ENCODE measurements at places on chromosomes 4 and X. TPM values are rescaled to one million over a fixed set of nuclear protein-coding genes. Genes with fewer than 3 reads are reported as not detected.

DNA sequence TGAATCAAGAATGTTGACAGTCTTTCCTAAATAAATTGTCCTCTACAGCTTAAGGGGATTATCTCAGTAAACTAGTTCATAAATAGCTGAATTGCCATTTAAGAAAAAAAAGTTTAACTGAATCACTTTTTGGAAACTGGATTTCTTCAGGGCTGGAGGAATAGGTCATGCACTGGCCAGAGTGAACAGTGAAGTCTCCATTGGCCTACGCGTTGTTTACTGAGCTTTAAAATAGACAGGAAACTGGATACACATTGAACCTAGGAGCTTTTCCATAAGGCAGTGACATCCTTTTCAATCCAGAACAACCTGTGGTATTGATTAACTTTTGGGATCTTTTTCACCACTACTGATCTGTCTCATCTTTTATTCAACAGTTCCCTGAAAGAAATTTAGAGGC lies 58.0 kb downstream of the COL4A6 start:
- no peak overlapping the region for H3K4me3 ChIP-seq
- H3K27ac ChIP-seq = no peak overlapping the region
- no peaks in the 10 kb centered on the region for H3K36me3 ChIP-seq
- H3K4me1 ChIP-seq = no peaks in the 10 kb centered on the region
- no peaks in the 10 kb centered on the region for H3K27me3 ChIP-seq

DNA sequence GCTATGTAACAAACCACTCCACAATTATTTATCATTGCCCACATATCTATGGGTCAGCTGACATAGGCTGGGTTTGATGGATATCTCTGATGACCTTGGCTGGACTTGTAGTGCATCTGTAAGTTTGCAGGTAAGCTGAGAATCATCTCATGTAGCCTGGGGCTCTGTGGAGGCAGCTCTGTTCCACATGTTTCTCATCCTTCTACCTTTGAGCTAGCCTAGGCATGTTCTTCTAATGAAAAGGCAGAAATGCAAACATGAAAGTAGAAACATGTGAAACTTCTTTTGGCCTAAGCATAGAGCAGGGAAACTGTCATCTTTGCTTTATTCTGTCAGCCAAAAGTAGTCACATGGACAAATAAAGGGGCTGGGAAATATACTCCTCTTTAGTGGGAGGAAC lies 18.2 kb downstream of the MRPL1 start:
- peaks cover 24% of the 10 kb centered on the region for H3K36me3 ChIP-seq
- no peaks in the 10 kb centered on the region for H3K4me1 ChIP-seq

- no peaks in the 10 kb centered on the region for H3K4me1 ChIP-seq
- H3K36me3 ChIP-seq = no peaks in the 10 kb centered on the region
- no peaks in the 10 kb centered on the region for H3K27me3 ChIP-seq
Observed at GRCh38 chrX:16433021-16433420, 216.9 kb upstream of the S100G start.

DNA sequence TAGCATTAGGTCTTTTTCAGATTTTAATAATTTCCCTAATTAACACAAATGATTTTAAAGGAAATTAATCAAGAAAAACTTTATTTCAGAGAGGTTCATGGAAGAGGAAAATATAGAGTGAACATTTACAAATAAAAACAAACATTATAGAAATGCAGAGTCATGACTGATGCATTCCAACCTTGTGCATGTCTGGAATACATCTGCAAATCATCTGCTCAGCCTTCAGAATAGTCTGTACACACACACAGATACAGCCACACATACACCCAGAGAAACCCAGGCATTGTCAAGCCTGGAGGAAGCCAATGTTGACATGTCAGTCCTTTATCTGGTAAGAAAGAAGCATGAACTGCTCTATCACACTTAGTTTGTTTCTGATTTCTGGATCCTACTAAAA lies 61.3 kb upstream of the NFKB1 start:
- peaks cover 11% of the 10 kb centered on the region for H3K4me1 ChIP-seq
- H3K27me3 ChIP-seq = no peaks in the 10 kb centered on the region
- peak overlapping the region; percentile 32 for H3K27ac ChIP-seq
- H3K36me3 ChIP-seq = no peaks in the 10 kb centered on the region
- H3K4me3 ChIP-seq = no peak overlapping the region
- no peak for DNase-seq

GRCh38 chr4:186543206-186543605 lies 12.2 kb downstream of the MTNR1A start:
- H3K27ac ChIP-seq = no peak overlapping the region
- no peak overlapping the region for H3K4me3 ChIP-seq
- H3K36me3 ChIP-seq = no peaks in the 10 kb centered on the region
- H3K4me1 ChIP-seq = no peaks in the 10 kb centered on the region
- H3K27me3 ChIP-seq = no peaks in the 10 kb centered on the region

DNA sequence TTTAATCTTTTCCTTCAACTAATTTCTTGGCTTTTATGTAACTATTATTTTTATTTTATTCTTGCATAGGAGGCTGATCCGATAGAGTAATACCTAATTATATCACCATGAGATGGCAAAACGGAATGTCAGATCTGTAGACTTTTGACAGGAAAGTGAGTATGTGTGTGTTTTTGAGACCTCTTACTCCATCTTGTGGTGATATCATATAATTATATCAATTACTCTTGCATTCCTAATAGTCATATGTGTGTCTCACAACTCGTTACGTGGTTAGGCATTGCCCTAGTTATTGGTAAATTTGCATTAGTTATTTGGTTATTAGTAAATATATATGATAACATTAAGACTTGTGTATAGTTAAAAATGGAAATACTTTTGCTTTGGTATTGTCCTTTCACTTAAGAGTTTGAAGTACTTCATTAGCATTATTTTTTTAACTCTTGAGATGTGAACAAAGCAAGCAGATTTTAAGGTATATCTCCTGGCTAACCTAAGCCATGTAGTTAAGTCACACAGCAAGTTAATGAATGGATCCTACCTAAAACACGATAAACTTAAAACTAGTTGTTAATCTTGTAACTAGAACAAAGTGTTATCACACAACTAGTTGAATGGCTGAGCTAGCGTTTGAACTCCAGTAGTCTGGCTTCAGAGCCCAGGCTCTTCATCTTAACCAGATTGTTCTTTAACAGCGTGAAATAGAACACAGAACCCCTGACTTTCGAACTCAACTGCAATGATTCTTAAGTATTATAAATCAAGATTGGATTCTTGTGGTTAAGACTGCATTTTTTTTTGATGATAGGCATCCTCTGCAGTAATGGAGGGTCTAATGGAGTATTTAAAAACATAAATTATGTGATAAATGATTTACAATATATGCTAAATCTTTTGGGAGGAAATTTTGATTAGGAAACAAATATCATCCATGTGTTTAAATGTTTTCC lies 67.1 kb downstream of the PGRMC2 start:
- H3K27me3 ChIP-seq = no peaks in the 10 kb centered on the region
- H3K36me3 ChIP-seq = no peaks in the 10 kb centered on the region
- DNase-seq = no peak
- peaks cover 4% of the 10 kb centered on the region for H3K4me1 ChIP-seq
- no peak overlapping the region for H3K27ac ChIP-seq

DNA sequence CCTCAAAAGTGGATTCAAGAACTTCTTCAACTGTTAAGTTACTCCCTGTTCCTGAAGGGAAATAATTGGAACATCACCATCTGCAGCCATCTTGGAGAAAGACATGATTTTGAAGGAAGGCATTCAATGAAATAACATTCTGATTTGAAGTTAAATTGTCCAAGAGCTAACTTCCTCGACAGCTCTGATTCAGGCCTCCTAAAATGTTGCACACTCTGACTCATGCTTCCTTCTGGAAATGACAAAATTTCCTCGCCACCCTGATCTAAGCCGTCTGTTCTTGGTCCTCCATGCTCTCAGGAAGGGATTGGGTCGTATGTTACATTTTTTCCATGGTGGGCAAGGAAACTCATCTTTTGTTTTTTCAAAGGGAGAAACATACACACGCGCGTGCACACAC lies 496.9 kb upstream of the DIPK2B start:
- H3K27ac ChIP-seq = no peak overlapping the region
- no peaks in the 10 kb centered on the region for H3K4me1 ChIP-seq
- H3K27me3 ChIP-seq = no peaks in the 10 kb centered on the region
- no peak for DNase-seq
- no peaks in the 10 kb centered on the region for H3K36me3 ChIP-seq

DNA sequence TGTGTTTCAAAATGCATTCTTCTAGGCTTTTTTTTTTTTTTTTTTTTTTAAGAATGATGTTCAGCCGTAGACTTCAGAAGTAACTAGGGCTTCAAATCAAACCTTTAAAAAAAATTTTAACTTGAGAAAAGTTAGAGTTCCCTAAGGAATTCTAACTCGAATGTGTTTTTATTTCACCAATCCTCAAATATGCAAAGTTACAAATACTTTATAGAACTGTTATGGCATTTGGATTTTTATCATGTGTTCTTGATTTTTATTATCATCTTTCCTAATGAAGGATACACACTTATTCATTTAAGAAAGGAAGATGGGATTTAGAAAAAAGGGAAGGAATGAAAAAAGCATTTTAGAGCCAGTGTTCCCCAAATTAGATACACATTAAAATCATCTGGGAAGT lies 200.6 kb upstream of the LDB2 start:
- no peaks in the 10 kb centered on the region for H3K36me3 ChIP-seq
- no peaks in the 10 kb centered on the region for H3K27me3 ChIP-seq
- no peak overlapping the region for H3K4me3 ChIP-seq
- no peak overlapping the region for H3K27ac ChIP-seq

GRCh38 chr4:102723511-102723910 lies 37.3 kb downstream of the MANBA start:
- H3K4me1 ChIP-seq = no peaks in the 10 kb centered on the region
- H3K4me3 ChIP-seq = no peak overlapping the region
- H3K27me3 ChIP-seq = no peaks in the 10 kb centered on the region

DNA sequence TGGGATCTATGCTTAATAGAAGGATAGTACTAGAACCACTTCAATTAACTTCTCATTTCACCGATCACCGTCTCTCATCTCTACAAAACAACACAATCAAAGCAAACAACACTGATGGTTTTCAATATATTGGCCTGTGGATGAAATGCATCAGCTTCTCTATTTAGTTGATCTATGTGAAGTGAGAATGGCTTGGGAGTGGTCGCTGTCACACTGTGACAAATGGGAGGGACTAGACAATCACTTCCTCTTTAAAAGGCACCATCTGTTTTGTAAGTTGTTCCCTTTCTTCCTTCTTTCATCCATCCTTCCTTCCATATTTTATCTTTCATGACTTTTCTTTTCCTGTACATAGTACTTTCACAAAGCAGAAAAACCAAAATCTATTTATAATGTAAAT lies 23.9 kb upstream of the NWD2 start:
- no peak for DNase-seq
- H3K27me3 ChIP-seq = no peaks in the 10 kb centered on the region
- no peaks in the 10 kb centered on the region for H3K4me1 ChIP-seq

- H3K27ac ChIP-seq = no peak overlapping the region
- H3K4me3 ChIP-seq = no peak overlapping the region
- H3K4me1 ChIP-seq = no peaks in the 10 kb centered on the region
- no peak for DNase-seq
- H3K36me3 ChIP-seq = no peaks in the 10 kb centered on the region
Observed at GRCh38 chr4:28682847-28683246, 1822.2 kb downstream of the STIM2 start.

DNA sequence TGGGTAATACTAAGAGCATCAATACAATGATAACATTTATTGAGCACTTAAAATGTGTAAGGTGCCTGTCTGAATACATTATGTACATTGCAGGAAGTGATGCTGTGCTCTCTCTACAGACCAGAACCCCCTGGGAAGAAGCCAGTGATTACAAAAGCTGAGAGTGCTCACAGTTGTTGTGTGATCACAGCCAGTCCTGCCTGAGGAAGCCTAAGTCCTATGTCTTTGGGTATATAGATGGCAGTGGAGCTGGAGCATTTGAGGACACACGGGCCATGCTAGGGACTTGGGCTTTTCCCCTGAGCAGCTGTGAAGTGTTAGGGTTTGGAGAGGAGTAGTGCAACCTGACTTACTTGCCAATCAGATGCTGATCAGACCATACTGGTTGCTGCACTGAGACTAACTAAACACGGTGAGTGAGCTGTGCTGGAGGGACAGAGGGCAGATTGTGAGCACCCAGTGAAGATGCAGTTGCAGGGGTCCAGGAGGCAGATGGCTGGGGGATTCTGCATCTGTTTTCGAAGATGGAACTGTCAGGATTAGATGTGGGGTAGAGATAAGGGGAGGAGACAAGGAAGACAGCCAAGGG lies 60.8 kb upstream of the TBC1D14 start:
- peaks cover 18% of the 10 kb centered on the region for H3K36me3 ChIP-seq
- H3K27ac ChIP-seq = no peak overlapping the region
- no peaks in the 10 kb centered on the region for H3K27me3 ChIP-seq

GRCh38 chr4:35918491-35918977 lies 325.8 kb downstream of the ARAP2 start:
- H3K4me3 ChIP-seq = no peak overlapping the region
- H3K36me3 ChIP-seq = no peaks in the 10 kb centered on the region
- no peak overlapping the region for H3K27ac ChIP-seq

- H3K4me1 ChIP-seq = no peaks in the 10 kb centered on the region
- H3K27me3 ChIP-seq = no peaks in the 10 kb centered on the region
- H3K36me3 ChIP-seq = no peaks in the 10 kb centered on the region
- H3K27ac ChIP-seq = no peak overlapping the region
- DNase-seq = no peak
Observed at GRCh38 chr4:173138624-173139023, 30.0 kb upstream of the GALNT7 start.

DNA sequence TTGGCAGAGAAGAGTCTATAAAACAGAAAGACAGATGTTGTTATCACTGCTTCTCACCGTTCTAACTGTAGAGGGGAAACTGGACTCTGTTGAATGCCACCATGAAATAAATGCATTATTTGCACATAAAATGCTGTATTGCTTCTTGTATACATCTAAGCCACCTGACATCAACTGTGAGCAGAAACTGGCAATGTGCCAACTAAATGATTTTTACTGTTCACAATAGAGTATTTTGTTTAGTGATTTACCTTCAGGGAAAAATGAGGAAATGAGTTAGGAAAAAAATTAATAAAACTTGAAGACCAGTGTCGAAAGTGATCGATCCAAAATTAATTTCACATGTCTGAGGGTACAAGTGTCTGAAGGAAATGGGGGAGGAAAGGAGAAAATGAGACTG lies 65.9 kb upstream of the TNIP3 start:
- no peaks in the 10 kb centered on the region for H3K4me1 ChIP-seq
- no peak for DNase-seq
- no peaks in the 10 kb centered on the region for H3K27me3 ChIP-seq
- H3K27ac ChIP-seq = no peak overlapping the region

The TDO2 gene
- 3.0 TPM for total RNA-seq

The SLC7A11 gene
- 3.8 TPM for total RNA-seq

The F11 gene
- 24.7 TPM for total RNA-seq

The ERVMER34-1 gene
- total RNA-seq = 1.0 TPM

The PDK3 gene
- total RNA-seq = 19.4 TPM

The CXCL11 gene
- total RNA-seq = not detected

The MAML3 gene
- 13.1 TPM for total RNA-seq

The ANAPC10 gene
- total RNA-seq = 17.5 TPM

The HADH gene
- total RNA-seq = 37.9 TPM

The ASIC5 gene
- total RNA-seq = not detected

The OPRPN gene
- total RNA-seq = not detected

The KIAA0232 gene
- 30.9 TPM for total RNA-seq

The DMD gene
- 24.7 TPM for total RNA-seq

The CT45A2 gene
- not detected for total RNA-seq

The MID2 gene
- 25.2 TPM for total RNA-seq

The XPNPEP2 gene
- 0.93 TPM for total RNA-seq

Data from upper lobe of right lung (tissue), 1 donor.